ENCODE measurements at places on chromosomes 4 and X. TPM values are rescaled to one million over a fixed set of nuclear protein-coding genes. Genes with fewer than 3 reads are reported as not detected.

- no peak for DNase-seq
Measured at GRCh38 chr4:90883519-90883918, 756.3 kb downstream of the CCSER1 start.

- DNase-seq = no peak
Measured at GRCh38 chrX:40278340-40279090, 180.8 kb upstream of the BCOR start.

DNA sequence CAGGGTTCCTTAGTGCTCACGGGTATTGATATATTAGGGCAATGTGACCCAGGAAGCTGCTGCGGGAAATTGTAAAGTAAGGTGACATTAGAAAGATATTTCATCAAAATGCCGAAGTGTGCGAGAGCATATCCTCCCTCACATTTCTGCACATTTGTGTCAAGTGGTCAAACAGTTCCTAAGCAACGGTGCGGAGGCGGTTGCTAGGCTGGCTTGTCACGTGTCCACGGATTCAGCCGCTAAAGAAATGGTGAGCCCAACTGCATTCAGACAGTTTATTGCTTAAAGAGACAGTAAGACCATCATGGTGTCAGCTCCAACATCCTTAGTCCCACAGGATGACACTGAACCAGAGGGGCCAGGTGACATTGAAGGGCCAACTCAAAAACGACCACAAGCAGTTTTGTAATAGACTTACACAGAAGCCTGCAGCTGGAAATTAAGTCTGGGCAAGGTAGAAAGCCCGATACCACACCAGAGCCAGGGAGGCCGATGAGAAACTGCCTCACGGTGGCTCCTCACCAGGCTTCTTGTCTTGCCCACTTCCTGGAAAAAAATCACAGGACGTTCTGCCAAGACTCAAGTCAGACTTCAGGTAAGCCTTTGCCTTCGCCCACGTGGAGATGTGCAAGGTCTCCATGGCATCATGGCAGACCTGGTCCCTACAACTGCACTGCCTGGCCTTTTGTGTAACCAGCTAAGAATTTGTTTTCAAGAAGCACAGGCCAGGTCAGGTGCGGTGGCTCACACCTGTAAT is 50.4 kb downstream of the USP11 start:
- DNase-seq = peak; percentile 10

DNA sequence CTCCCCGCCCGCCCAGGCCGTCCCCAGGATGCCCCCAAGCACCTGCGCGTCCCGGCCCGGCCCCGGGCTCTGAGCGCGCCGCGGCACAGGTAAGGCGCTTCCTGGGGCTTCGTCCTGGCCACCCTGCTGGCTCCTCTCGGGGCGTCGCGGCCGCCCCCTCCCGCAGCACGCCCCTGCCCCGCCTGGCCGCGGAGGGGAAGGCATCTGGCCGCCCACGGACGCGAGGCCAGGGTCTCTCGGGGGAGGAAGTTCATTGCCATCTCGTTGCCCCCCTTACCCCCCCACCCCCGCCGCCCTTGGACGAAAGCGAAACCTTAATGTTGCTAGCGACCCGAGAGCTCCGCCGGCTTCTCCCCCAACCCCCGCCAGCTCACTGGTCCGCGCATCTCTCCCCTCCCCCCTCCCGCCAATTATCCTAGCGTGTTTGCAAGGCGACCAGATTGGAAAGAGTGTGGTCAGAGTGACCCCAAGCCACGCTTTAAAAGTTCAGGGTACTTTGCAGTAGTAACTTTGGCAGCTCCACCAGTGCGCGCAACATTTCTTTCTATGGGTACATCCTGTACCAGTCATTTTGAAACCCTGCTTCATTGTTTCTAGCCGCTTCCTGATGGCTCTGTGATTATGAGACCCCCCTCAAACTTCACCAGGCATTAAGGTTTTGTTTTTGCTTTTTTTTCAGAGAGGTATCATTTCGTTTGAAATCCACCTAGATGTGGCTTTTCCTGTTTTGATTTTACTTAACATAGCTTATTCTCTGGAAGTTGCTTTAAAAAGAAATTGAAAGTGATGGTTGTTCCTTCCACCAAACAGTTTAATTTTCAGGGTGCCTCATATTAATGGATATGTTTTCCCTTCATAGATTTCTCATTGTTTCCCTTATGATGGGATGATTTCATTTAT is 626 bp downstream of the TBC1D1 start:
- no peak for DNase-seq

DNA sequence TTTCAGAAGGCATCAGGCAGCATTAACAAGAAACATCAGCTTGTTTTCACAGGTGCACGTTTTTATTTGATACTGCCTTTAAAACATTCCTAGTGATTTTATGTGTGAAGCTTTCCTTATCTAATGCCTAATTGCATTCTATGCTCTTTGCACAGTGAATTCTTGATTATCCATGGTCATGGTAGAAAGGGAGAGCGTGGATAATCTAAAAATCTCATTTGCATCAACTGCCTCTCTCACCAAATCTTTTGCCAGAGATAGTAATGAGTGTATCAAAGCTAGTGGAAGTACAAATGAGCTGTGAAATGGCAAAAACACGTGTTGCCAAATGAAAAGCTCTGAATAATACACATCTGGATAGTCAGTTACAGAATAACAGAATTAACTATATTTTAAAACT is 170.5 kb downstream of the NAA11 start:
- DNase-seq = no peak

GRCh38 chr4:173767650-173768049 is 237.6 kb upstream of the HAND2 start:
- DNase-seq = no peak

DNA sequence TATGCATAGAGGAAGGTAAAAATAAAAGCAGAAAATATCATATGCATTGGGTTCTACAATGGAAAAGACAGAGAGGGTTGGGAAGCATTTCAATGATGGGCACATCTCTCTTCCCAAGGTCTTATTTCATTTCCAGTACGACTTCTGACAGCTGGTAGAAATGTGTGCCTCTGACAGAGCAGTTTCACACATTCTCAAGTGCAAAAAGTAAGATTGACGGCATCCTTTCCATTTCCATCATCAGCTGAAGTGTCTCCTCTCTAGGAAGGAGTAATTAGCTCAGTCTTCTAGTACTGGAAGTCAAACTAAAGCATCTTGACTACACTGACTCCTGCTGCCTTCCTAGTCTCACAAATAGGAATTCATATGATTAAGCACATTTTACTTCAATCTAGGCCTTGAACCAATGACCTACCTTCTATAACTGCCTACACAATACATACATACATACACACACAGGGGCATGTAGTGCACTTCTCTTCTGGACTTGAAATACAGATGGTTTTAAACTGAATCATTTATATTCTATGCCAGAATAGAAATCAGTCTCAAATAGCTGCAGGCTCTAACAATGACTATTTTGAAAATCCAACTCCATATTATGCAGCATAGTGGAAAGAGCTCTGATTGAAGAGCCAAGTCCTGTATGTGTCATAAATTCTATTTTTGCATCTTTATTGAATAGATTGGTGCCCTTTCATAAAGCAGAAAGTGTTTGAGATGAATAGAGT is 473.4 kb downstream of the INPP4B start:
- no peak for DNase-seq

DNA sequence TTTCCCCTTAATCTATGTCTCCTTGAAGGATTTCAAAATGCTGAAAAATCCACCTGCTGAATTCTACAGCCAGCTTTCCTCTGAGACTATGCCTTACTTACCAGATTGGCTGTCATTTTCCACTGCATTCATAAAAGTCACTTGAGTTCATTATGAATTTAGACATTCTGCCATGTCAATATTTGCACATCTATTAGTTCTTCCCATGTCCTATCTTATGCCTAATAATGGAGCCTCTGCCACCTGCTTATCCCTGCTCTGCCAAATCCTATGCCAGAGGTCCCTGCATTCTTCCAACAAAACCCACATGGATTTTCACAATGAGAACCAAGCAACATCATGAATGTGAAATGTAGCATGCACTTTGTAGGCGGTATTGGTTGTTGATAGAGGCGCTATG is 42.6 kb downstream of the GASK1B start:
- no peak for DNase-seq

GRCh38 chr4:40484346-40485090 is 145.1 kb downstream of the RBM47 start:
- DNase-seq = no peak

DNA sequence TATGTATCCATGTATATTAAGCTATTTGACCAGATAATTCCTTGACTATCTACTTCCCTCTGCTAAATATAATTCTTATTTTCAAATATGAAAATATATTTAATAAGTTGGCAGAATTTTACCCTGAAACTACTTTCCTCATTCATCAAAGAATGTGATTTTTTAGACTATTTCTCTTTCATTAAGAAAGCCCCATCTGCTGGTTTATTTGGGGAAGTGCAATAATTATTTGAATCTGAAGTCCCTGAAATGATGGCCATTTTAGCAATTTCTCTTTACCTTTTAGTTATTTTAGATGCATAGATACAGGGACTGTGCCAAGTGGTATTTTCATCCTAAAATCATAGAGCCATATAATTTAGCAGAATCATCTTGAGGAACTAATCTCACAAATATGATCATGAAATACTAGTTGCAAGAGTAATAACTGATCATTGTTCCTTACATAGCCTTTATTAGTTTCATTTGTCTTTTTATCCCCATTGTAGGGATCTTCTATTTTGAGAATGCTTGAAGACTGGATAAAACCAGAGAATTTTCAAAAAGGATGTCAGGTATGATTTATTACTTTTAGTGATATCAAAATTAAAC is 39.0 kb downstream of the ENPEP start:
- DNase-seq = peak; percentile 51

- DNase-seq = no peak
Measured at GRCh38 chr4:44553180-44553579, 98.2 kb downstream of the YIPF7 start.

DNA sequence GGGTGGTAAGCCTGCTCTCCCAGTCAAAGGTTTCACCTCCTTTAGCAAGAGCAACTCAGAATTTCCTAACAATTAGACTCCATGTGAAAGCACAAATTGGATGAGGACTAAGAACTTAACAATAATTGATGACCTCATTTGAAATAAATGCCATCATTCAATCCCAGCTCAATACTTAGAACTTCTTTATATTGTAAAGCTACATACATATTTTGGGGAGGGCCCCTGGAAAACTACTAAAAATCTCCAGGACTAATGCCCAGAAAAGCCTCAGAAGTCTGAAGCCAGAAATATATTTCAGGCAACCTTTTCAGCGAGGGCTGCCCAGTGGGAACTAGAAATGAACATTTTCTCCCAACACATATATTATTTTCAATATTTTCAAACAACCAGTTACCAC is 38.1 kb downstream of the AMOT start:
- DNase-seq = no peak

- no peak for DNase-seq
Measured at GRCh38 chrX:17299206-17299605, 75.8 kb upstream of the NHS start.

GRCh38 chr4:10587697-10588096 is 96.9 kb downstream of the CLNK start:
- DNase-seq = no peak

DNA sequence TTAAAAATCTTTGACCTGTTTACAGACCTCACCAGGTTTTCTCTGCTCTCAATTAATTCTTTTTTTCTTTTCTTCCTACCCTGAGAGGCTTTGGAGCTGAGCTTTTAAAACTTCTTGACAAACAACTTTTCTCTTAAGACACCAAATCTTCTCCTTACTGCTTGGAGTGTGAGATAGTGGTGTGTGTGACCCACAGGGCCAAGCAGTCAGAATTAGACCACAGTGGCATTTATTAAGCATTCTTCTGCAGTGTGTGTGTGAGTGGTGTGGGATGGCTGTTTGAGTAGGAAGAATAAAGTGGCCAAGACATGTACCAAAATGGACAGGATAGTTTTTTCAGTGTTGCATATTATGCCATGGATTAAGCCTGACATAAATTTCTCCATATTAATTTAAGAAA is 665.1 kb downstream of the RAPGEF2 start:
- no peak for DNase-seq

Gene WNK3
- 8.6 TPM for total RNA-seq

Gene C4orf51
- total RNA-seq = not detected
